ENCODE measurements at places on chromosomes 5 and 9.

- DNase-seq: no peak
Measured at GRCh38 chr9:74205056-74205455, 292.1 kb upstream of the RORB start.

- DNase-seq: no peak
Measured at GRCh38 chr5:84805473-84805872, 420.8 kb upstream of the EDIL3 start.

GRCh38 chr5:180287868-180288267 lies 4.0 kb downstream of the MAPK9 start:
- no peak for DNase-seq

DNA sequence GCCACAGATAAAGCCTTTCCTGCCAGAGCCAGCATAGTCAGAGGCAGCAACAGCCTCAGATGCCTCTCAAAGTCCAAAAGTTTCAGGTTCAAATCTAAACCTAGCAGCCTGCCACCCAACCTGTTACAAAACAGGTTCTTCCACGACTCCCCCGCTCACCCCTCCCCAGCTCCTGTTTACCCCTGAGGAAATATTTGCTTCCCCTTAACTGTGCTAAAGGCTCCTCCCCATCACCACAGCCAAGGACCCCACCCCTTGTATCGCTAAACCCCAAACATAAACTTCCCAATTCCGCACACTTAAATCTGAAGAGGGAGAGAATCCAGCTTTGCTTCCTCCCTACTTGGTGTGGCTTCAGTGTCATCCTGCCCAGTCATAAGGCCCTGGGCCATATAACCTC lies 15.4 kb upstream of the VDAC1 start:
- no peak for DNase-seq

- peak; percentile 57 for DNase-seq
Measured at GRCh38 chr9:124284237-124284831, 26.6 kb downstream of the NEK6 start.

DNA sequence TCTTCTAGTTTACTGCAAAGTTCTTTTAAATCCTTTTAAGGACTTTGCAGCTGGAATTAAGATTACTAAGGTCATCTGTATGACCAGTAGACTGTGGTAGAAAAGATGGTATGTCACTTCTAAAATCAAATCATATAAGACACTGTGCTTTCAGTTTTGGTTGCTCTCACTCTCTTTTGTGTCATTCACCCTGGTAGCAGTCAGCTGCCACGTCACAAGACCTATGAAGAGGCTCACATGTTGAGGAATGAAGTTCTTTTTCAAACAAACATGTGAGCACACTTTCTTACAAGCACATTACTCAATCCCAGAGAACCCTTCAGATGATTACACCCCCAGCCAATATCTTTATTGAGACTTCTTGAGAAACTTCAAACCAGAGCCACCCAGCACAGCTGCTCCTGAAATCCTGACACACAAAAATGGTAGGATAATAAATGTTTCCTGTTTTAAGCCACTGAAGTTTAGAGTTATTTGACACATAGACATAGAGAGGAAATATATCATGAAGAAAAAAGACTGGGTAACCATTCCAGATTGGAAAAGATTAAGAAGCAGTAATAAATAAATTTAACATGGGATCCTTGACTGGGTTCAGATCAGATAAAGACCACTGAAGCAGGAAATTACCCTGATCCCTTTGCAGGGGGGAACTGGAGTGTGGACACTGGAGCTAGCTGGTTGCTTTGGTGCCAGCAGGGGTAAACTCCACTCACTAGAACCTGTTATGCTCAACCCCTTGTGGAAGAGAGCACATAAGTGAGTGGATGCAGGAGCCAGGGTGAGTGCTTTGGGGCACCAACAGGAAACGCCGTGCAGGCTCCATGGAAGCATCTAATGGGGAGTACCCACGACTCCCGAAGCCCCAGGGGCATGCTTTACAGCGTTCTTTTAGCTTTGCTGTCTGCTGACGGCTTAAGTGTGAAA lies 64.1 kb downstream of the SLCO4C1 start:
- DNase-seq: no peak

GRCh38 chr9:15510789-15511575 lies at the start of gene PSIP1:
Gene PSIP1 (minus strand): TSS chr9:15510970. CDS start chr9:15510188, 782 bp downstream.
- DNase-seq: peak; percentile 90

DNA sequence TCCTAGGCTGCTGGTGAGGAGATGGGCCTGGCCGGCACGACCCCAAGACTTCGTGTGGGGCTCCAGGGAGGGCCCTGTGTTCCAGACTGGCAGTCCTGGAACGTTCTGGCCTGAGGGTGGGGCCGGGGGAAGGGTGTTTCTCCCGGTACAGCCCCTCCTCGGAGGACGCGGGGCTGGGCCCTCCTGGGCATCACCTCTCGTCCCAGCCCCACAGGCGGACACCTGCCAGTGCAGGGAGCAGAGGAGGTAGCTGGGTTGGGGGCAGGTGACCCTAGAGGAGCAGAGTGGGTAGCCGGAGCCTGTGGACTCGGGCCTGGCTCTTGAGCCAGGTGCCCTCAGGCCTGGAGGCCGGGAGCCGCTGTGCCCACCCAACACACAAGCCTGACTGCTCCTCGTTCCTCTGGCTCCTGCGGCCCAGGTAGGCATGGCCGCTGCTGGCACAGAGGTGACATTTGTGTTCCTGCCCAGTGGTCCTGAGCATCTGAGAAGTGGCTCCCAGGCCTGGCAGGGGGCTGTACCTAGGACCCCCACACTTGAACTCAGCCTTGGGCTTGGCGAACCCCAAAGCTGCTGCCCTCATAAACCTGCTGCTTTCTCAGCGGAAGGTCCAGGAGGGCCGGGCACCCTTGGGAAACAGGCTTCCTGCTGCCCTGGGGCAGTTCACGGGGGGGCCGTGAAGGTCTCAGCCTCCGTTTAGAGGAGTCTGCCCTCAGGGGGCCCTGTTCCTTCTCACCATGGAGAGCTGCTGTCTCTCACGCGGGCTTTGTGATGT lies 817 bp downstream of the SLC6A19 start:
- DNase-seq: no peak

- peak; percentile 36 for DNase-seq
Measured at GRCh38 chr5:167442922-167443321, 848.5 kb upstream of the WWC1 start.

DNA sequence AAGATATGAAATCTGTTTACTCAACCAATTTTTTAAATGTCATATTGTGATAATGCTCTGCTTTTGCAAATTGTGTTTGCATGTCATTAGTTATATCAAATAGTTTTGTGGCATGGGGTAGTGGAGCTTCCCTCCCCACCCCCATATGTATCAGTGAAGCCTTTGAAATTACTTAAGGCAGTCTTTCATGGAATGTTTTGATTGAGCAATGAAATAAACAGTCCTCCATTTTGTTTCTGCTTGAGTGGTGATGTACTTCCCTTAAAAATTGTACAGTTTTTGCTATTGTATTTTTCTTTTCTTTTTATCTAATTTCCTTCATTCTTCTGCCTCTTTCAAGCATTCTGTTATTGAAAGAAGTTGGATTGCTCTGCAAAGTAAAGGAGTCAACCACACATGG lies 3.5 kb downstream of the SOWAHA start:
- no peak for DNase-seq

DNA sequence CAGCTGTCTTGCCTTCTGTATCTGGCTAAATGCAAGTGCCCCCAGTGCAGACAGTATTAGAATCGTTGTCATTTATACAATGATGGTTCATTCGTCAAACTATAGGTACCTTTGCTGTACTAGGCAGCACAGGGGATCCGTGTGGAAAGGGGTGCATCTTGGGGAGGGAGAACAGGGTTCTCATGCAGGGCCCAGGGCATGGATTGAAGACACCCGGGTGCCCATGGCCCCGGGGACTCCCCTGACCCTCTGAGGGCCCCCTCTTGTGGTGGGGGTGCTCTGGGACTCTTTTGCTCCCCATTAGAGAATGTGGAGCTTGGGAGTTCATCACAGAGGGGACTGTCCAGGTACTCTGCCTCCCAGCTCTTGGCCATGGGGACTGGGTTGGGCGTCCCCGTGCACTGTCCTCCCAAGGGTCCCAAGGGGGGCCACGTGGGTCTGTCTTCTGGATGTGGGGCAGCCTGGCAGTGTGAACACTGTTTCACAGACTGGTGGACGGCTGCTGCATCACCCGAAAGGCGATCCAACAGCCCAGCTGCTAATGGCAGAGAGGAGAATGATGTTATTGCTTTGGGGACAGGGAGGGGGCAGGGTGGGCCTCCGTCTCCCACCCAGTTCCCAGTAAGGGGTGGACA lies 36.9 kb upstream of the RXRA start:
- no peak for DNase-seq

DNA sequence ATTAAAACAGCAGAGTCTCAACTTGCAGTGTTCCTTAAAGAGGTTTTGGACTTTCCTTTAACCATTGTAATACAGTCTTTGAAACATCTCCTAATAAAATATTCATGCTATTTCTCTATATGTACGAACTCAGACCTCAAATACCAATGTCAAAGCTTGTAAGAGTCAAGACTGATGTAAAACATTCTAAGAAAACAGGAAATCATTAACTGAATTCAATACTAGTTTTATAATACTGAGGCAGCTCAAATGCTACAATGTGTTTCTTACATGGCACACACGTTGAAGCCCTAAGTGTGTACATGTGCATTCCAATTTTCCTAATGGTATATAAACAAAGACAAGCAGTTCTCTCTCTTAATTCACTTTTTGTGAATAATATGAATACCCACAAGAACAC lies 11.6 kb downstream of the PSIP1 start:
- peak; percentile 16 for DNase-seq

DNA sequence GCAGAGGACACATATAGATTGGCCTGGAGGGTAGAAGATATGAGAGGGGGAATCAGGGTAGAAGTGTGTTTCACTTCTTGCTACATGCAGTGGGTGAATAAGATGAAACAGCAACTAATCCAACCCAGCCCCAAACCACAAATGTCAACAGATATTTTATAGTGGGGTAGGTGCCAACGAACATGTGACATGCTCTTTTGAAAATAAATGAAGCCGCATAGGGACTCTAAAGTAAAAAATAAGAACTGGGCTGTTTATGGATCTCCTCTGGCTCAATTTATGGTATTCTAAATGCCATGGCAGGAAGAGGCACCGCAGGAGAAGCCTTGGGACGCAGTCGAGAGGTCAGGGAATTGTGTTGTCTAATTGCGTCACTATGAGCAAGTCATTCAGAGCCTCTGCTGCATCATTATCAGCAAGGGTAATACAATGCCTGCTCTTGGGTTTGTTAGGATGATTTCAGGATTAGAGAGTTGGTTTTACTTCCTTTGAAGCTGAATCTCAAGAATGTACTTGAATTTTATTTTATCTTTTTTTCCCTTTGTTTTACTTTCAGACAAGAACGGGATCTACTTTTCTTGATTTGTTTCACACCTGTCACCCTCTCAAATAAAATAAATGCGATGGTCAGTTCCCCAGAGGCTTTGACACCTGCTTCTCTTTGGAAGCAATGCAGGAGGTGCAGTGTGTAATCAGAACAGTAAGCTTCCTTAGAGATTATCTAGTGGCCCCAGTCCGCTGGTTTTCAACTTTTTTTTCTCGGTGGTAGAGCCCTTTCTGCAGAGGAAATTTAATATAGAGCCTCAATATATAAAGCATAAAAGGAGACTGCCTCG lies 375.6 kb upstream of the CLINT1 start:
- peak; percentile 33 for DNase-seq

DNA sequence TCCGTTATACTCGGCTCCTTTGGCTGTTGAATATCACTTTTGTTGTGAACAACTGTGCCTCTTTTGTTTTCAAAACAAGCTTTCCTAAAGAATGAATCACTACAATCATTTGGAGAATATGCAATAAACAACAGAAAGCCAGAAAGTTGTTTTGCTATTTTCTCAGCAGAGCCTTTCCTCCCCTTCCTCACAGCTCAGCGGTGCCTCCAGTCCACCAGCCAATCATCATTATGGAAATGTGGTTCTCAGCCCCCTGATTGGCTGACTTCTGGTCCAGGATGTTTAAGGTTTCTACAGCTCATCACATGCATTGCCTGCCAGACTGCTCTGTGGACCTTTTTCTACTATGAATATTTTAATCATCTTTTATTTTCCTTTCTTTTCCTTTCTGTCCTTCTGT lies 9.1 kb upstream of the ZNF608 start:
- no peak for DNase-seq

GRCh38 chr5:128196791-128197190 lies 113.2 kb downstream of the SLC12A2 start:
- DNase-seq: peak; percentile 25

DNA sequence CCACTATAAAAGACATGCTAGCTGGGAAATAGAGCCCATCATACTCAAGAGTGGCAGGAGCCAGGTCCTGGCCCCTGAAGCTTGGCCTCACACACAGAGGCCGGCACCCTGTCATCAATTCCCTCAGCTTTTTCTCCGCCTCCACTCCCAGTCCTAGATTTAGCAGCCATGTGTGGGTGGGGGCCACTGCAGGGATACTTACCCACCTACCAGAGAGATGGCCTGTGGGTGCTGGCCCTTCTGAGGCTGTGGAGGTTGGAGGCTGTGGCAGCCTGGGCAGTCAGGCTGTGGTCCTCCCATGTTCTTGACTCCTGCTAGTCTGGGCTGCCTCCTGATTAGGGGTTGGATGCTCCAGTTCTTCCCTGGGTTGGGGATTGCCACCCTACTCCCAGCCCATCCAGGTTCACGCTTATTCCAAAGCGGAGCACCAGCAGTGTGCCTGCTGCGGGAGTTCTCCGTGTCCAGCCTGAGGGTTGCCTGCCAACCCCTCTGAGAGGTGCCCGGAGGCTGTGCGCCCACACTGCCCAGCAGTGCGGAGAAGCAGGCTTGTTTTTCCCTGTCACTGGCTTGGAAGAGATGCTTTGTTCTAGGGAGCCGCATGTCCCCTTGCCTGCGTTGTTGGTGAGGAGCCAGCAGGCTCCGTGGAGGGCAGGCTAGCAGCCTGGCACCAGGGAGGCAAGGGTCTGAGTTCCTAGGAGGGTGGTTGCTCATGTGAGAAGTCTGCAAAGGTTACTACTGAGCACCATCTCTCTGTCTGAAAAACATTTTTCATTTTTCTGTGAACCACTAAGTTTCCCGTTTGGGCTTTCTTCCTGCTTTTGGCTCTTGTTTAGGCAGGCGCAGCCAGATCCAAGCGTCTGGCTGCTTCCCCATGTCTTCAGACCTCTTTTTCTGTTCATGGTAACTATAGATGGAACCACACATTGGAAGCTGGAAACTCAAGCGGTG lies 7.5 kb downstream of the SLC22A5 start:
- no peak for DNase-seq

GRCh38 chr5:179271821-179272325 lies 73.4 kb downstream of the ADAMTS2 start:
- no peak for DNase-seq

DNA sequence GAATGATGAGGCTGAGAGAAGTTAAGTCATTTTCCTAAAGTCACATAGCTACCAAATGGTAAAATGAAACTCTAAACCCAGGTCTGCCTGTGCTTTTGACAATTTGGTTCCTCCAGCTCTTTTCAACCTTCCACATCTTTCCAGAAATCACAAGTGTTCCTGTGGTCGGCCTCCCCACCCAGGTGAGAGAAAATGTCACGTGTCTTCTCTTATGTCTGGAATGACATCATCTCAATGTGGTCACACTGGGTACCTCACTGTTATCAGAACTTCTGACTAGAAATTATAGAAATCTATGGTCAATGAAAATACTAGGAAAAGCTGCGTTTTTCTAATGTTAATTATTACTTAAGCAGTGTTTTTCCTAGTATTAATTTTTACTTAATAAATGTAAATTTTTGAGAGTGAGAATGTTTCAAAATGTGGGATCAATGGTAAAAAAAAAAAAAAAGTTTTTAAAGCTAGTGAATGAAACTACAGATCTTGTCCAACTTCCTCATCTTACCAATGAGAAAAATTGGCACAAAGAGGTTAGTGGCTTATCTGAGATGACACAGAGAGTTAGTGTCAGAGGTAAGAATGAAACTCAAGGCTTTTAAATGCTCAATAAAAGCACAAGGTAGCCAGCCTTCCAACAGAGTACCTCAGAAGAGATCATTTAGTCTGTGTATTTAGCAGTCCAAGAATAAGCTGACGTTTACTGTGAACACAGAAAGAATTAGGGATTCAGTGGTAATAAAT lies 228.7 kb upstream of the NR4A3 start:
- no peak for DNase-seq
